ENCODE measurements at places on chromosomes 3 and 15.
A peak's percentile ranks its signal among the peaks of the same experiment; 100 is the strongest.

DNA sequence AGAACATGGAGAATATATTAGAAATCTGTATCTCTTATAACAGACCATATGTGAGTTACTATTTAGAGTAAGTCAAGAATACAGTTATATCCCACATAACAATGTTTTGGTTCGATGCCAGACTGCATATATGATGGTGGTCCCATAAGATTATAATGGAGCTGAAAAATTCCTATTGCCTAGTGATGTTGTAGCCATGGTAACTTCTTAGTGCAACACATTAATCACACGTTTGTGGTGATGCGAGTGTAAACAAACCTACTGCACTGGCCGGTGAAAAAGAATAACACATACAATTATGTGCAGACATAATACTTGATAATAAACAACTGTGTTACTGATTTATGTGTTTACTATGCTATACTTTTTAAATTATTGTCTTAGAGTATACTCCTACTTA lies 69.8 kb upstream of the MNS1 start:
- DNase-seq, result no peak

- no peak for DNase-seq
Measured at GRCh38 chr3:173709026-173709425, 311.5 kb downstream of the NLGN1 start.

DNA sequence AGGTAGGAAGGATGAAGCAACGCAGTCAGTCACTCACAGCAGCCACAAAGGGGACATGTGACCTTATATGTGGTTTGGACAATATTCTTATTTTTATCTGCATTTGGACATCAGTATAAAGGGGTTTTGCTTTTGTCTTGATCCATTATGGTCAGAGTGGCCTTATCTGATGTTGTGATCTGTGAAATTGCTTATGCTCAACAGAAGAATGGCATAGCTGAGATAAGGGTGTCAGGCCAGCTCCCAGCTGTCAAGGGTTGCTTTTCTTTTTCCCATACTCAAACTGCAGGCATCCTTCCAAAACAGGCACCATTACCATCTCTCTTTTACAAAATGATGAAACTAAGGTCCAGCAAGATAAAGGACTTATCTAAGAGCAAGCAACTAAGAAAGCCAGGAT lies 28.1 kb downstream of the DCLK3 start:
- no peak for DNase-seq

GRCh38 chr3:129352650-129353588 lies 74.2 kb downstream of the HMCES start:
- DNase-seq, result no peak

DNA sequence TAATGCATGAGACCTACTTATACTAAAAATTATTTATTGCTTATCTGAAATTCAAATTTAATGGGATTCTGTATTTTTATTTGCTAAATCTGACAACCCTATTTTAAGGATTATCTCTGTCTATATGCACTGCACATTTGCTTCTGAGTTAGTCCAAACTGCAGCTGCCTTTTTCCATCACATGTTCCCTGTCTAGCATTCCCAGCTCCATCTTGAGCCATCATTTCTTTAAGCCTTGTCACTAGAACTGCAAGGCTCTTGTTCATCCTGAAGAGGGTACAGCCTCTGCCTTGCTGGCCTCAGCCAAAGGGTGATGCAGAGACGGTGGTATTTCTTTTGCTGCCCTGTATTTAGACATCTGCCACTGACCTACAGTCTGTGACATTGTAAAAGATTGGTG lies 125.8 kb upstream of the STT3B start:
- no peak for DNase-seq

DNA sequence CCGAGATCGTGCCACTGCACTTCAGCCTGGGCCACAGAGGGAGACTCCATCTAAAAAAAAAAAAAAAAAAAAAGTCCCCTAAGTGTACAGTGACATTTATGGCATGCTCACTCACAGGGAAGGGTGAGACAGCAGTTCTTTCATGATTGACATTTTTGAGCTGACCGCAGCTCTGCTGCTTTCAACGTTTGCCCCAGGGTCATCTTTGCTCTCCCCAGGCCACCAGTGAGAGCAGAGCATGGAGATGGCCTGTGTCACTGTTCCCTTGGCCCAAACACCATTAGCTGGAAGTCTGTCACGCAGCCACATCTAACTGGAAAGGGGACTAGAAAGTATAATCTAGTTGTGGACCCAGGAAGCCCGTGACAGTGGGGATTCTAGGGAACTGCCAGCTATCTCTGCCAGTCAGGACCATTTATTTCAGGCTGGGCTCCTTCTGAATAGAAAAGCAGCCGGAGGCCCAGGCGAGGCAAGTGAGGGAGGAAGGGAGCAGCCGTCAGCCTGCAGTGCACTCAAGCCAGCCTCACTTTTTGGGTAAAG lies 193.4 kb upstream of the HES1 start:
- no peak for DNase-seq

- DNase-seq, result no peak
Measured at GRCh38 chr15:69400850-69401249, 13.3 kb upstream of the KIF23 start.

DNA sequence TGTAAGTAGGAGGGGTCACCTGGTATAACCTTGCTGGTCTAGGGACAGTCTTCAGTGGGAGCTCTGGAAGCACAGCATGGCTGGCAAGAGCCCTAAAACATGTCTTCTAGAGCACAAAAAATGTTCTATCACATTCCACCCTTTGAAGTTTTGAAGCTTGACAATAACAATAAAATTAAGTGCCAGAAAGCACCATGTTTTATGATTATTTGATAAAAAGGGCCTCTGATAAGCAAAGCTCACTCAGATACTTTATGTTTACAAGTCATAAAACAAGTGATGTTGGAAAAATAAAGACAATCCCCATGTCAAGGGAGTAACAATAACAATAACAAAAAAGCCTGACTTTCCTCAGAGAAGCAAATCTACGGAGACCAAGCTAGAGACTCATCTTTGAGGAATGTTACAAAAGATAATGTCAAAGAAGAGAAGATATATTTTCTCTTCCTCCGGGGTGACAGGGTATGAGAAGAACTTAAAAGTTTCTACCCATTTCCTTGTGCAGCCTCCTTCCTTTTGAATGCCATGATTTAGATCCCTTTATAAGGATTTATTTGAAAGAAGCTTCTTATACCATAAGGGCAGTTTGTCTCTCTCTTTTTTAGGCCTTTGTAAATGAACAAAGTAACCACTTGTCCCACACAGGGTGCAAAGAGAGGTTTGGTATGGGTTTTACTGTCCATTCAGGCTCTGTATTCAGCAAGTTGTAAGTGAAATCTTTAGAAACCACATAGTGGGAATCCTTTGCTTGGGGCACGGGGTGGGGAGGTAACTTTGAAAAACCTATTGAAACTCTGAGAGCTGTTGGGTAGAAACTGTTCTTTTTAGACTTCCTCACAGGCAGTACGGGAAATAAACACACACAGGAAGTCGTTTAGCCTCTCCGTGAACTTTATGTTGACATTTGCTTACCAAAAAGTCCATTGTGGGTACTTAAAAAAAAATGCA lies 109.6 kb upstream of the RBMS3 start:
- DNase-seq, result no peak

- no peak for DNase-seq
Measured at GRCh38 chr15:68432441-68433064, 590 bp upstream of the ITGA11 start.

DNA sequence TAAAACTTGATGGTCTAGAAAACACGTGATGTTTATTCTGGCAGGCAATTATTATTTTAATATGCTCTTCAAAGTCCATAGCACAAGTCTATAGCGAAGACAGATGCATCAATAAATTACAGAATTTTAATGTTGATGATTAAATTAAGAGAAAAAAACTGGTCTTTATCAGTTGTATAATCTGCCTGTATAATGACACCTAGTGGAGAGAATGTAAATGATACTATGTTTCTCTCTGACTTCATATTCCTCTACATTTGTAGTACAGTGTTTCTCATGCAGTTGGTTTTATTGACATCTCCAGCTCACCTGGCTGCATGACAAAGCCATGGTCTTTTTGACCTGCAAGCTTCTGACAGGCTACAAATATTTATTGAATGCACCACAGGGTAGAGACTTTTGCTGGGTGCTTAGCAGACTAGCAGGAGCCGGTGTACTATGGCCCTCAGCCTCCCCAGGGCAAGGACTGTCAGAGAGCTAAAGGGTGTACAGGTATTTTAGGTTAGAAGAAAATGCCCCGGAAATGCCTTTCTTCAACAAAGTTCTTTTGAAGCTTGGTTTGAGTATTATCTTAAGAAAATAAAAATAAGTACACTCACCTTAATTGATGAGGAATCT lies 289.9 kb downstream of the GAP43 start:
- no peak for DNase-seq

- DNase-seq, result no peak
Measured at GRCh38 chr3:194035406-194036138, 100.4 kb upstream of the HES1 start.

DNA sequence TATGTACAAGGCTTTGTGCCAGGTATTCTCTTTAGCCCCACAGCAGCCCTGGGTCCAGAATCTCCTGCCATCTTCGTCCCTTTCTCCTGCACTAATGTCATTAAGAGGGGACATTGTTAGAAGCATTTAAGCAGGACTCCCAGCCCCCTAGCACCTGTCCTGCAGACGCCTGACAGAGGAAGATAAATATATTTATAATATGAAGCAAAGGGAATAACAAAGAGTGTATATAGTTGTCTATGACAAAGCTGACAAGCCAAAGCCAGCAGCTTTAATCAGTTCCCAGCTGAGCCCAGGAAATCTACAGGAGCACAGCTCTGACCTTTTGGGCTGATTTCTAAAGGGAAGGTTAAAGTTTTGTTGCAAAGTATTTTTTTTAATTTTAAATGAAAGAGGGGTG lies 96.0 kb downstream of the MEGF11 start:
- DNase-seq, result no peak

GRCh38 chr15:55318588-55319494 lies at the start of the genes PIGB and PIGBOS1:
TSS of gene PIGB (plus strand) at chr15:55319222. CDS start at chr15:55319251, 29 bp downstream.
TSS of gene PIGBOS1 (minus strand) at chr15:55319123. CDS start at chr15:55317792, 1,331 bp downstream.
- DNase-seq, result peak; percentile 32

DNA sequence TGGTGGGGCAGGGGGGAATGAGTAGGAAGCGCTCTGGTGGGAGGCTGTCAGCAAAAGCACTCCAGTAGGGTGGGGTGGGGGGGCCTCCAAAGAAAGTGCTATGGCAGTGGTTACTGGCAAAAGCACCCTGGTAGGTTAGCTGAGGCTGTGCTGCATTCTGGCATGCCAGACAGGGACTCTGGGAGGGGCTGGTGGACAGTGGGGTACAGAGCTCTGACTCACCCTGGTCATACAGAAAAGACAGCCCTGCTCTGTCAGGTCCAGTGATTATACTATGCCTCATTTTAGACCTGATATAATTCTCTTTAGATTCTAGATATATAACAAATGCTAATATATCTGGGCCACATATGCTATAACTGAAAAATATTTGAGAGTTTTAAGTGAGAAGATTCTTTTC lies 82.8 kb upstream of the CPNE4 start:
- DNase-seq, result no peak

GRCh38 chr3:191376516-191377141 lies 46.3 kb upstream of the UTS2B start:
- DNase-seq, result no peak

DNA sequence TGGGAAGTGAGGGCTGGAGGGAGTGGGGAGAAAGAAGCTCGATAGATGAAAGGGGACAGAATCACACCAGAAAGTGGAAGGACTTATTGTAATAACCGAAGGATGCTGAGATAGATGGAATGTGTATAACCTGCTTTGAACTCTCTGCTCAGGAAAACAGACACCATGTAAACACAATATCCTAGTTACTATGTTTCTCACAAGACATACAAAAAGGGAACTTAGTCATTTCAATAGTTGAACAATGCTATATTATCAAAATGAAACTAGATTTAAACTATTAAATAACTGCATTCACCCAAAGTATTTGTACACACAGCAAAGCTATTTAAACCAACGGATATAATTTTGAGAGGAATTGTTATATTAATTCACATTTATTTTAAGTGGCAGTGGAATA lies 108.3 kb upstream of the GADL1 start:
- DNase-seq, result no peak

GRCh38 chr15:89629829-89630228 lies 25.4 kb downstream of the KIF7 start:
- no peak for DNase-seq

- no peak for DNase-seq
Measured at GRCh38 chr3:105944721-105945120, 75.9 kb upstream of the CBLB start.

DNA sequence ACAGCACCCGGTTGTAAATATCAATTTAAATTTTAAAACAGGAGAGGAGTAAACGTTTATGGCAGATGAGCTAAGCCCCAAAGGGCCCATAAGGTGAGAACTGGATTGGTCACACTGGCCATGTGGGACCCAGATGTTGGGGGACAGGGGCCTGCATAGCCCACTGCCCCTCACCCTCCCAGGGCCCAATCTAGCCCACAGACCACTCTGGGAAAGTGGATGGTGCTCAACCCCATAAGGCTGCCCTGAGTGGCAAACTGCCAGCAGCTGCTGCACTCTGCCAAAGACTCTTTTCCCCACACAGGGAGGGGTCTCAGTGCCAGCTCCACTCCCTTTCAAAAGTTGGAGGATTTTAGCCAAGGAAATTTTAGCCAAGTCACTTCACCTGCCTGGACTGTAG lies 42.5 kb downstream of the CCDC12 start:
- DNase-seq, result no peak

- DNase-seq, result no peak
Measured at GRCh38 chr3:85591451-85591850, 632.7 kb downstream of the CADM2 start.

GRCh38 chr3:10702961-10703740 lies 112.9 kb upstream of the SLC6A11 start:
- no peak for DNase-seq

- DNase-seq, result no peak
Measured at GRCh38 chr3:29936054-29936453, 655.2 kb downstream of the RBMS3 start.

DNA sequence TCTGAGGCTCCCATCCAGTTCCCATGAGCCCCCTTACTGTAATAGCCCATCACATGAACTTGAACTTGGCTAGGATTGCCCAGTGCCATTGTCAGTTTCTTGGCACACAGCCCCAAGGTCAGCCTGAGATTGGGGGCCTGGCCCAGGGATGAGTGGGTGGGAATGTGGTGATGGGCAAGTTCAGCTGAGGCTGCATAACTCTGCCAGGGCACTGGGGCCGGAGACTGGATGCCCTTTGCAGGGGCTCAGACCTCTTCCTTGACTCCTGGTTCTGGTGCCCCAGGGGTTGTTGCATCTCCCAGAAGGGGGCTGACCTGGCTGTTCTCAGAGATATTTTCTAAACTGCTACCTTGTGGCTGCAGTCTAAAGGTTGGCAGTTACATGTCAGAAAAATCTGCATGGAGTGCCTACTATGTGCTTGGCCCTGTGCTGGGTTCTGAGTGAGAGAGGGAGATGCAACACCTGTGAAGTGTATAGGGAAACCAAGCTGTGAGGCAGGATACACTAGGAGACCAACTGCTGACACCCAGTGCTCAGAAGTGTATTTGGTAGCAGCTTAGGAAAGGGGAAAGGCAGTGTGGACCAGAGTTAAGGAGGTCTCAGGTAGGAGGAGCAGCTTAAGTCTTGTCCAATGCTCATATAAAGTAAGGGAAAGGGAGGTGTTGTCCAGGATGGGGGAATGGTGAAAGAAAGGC lies 74.8 kb upstream of the PRR23C start:
- no peak for DNase-seq

DNA sequence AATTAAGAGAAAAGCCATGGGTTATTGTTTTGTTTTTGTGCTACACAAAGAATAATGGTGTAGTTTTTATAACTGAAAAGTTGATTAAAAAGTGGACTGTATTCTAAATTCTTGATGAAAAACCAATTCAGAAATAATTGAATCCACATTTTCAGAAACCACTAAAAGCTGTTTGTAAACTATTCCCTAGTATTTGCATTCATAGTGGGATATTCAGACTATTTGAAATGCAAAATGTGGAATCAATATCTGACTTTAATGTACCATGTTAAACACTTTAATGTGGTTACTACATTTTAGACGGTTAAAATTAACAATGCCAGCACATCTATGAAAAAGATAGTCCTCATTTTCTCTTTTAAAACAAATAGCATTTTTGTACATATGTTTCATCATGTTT lies 104.6 kb downstream of the ZIC4 start:
- no peak for DNase-seq
